ENCODE measurements at places on chromosomes 2 and 18.

DNA sequence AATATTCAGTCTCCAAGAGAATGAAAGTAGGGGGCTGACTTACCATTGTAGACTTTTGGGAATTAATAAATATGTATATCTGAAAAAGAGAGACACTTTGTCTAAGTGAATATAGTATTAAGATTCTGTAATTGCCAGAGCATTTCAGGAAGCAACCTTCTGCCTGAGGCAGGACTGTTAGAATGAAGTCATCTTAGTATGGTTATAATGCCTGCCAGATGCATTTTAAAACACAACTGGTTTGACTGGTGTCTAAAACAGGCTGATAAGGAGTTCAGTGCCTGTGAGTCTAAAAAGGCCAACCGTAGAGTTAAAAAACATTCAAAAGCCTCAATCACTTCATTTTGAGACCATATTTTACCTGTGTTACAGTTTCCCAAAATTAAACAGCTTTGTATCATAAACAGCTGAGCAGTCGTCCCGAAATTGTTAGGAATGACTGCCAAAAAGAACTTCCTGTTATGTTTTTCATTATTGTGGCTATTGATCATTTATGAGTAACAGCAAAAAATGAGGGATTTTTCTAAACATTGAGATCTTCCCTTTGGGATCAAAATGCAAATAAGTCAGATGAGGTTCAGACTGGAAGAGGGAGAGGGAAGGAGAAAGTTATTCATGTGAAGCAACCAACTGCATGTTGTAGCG, 443.9 kb downstream of the PID1 start:
- no peak for DNase-seq

- DNase-seq, result no peak
Observed at GRCh38 chr2:138059487-138060300, 95.4 kb downstream of the HNMT start.

DNA sequence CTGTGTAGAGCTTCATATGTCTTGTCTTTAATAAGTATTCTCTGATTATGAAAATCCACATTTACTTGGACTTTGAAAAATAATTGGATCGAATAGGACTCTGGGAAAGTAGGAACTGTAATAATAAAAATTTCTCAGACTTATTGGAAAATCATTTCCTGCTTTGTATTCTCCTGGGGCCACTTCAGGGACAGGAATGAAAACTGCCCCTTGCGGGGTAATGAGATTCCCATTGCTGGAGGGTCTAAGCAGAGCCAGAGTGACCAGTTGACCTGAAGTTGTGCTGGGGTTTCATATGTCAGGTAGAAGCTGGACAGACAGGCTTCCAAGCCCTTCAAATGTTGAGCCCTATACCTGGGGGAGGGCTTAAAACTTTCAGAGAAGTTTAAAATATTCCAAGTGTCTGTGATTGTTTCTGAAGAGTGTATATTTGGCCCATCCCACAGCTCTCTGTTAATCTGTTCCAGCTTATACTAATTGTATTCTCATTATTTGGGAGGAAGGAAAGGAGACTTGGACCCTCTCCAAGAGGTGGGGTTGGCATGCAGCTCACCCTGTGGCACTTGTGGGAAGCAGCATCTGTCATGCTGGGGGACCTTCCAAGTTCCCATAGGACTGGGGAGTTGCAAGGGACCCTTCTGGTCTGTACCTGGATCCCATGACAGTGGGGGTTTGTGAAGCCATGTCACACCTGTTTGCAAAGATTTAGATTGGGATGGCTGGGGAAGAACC, 268.7 kb upstream of the ATP5MC3 start:
- no peak for DNase-seq

- DNase-seq, result no peak
Observed at GRCh38 chr2:85769236-85769982, 15.6 kb downstream of the ATOH8 start.

GRCh38 chr2:8422450-8422800, 259.4 kb upstream of the ID2 start:
- DNase-seq, result no peak

DNA sequence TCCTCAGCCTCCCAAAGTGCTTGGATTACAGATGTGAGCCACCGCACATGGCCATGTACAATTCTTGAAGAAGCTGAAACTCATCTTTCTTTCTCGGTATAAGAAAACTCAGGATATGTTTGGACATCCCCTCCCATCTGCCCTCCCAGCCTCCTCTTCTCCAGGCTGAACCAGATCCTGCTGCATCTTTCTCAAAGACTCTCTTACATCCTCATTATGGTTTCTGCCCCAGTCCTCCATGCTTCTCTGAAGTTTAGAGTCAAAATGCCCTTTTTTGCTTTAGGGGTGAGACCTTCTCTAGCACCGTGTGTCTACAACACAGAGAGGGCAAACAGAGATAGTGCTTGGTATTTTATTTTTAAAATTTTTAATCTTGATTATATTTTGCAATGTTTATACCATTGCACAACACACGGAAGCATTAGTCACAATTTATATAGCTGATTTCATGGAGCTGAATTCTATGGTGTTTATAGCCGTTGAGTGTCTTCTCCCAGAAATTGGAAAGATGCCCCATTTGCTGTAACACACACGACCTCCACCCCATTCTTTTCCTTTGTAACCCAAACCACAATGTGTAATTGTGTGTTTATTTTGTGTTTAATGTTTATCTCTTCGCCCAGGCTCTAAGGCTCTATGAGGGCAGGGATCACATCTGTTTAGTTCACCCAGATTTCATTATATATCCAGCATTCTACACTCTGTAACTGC, 206.0 kb upstream of the TNP1 start:
- DNase-seq, result no peak

GRCh38 chr2:23563673-23564614, 179.0 kb downstream of the KLHL29 start:
- DNase-seq, result no peak

GRCh38 chr18:43671431-43671830, 394.1 kb upstream of the SYT4 start:
- no peak for DNase-seq

GRCh38 chr2:160076241-160076640, 13.8 kb upstream of the PLA2R1 start:
- DNase-seq, result no peak

DNA sequence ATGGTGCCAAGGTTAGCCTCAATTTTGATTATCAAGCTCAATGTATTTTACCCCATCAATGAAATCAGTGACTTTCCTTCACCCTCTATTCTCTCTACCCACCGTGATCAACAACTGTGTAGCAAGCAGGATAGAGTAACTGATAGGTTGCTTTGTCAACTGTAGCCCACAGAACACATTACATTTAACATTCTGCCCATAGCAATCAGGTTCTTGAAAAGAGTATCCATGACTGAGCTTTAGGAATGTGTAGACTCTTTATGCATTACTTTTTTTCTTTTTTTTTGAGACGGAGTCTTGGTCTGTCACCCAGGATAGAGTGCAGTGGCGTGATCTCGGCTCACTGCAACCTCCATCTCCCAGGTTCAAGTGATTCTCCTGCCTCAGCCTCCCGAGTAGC, 19.8 kb upstream of the VWA3B start:
- no peak for DNase-seq

- no peak for DNase-seq
Observed at GRCh38 chr18:48670751-48671560, 132.1 kb downstream of the CTIF start.

DNA sequence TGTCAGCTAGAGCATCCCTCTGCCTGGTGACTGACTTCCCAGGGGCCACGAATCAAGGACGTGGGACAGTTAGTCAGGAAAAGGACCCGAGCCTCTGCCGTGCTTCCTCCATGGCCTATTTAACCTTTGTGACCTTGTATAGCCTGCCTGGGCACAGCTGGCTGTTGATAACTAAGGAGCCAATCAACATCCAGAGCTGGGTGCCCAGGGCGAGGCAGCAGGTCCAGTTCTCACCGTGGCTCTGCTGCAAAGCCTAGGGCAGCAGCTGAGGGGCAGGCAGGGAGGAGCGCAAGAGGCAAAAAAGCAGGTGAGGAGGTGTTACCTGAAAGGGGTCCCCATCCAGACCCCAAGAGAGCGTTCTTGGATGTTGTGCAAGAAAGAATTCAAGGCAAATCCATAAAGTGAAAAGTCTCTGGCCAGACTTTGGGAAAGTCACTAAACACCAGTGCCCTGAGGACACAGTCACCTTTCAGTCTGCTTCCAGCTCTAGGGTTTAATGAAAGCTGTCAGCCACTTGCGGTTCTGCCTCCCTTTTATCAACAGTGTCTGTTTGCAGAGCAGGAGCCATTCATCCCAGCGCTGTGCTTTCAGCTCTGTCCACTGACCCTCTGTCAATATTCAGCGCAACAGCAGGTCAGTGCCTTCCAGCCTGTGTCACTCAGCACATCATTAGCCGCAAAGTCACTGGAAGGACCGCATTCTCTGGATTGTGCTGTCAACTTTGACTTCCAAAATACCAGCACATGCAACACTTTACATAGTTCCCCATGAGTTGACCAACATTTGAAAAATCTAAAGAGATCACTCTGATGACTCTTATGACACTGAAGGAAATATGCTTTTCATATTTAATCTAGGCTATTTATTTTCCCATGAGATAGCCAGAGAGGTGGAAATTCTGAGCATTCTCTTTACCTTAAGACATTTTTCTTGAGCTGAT, 38.6 kb upstream of the ASAP2 start:
- DNase-seq, result no peak

GRCh38 chr2:45867800-45868199, 216.3 kb downstream of the PRKCE start:
- DNase-seq, result no peak

DNA sequence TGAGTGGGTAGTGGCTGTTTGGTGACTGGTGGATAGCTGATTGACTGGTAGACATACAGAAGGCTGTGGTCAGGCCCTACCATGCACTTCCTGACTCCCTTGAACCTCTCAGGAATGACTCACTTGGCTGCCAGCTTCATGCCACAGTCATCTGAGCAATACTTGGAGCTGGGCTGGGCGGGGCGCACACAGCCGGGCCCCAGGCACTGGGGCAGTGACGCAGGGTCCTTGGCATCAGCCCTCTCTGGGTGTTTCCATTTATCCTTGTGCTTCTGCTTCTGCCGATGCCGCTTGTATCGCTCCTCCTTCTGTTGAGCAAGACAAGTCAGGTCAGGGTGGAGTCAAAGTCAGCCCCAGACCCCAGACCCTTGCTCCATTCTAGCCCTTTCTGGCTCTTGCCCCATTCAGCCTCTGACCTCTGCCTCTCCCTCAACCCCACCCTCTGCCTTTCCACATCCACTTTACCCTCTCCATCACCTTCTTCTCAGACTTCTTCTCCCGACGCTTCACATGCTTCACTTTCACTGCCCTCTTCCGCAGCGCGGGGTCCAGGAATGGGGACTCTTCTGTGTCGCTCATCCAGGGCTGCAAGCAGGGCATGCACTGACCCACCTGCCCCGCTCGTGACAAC, 3.0 kb upstream of the MBD1 start:
- no peak for DNase-seq
